ENCODE measurements at places on chromosomes 5 and 9. TPM values are rescaled to one million over a fixed set of nuclear protein-coding genes. Genes with fewer than 3 reads are reported as not detected.

- H3K4me3 ChIP-seq, result peak overlapping the region; percentile 17
- peak; percentile 67 for DNase-seq
- H3K4me1 ChIP-seq, result peaks cover 7% of the 10 kb centered on the region
- no peak overlapping the region for H3K27ac ChIP-seq
Measured at GRCh38 chr5:132272311-132273210, 15.1 kb downstream of the PDLIM4 start.

The RGMB gene
- total RNA-seq, result 22.9 TPM

The RLN2 gene
- total RNA-seq, result 1.3 TPM

The OBP2B gene
- total RNA-seq, result not detected

The PALM2AKAP2 gene
- total RNA-seq, result 26.2 TPM

The CD72 gene
- 4.5 TPM for total RNA-seq

DNA sequence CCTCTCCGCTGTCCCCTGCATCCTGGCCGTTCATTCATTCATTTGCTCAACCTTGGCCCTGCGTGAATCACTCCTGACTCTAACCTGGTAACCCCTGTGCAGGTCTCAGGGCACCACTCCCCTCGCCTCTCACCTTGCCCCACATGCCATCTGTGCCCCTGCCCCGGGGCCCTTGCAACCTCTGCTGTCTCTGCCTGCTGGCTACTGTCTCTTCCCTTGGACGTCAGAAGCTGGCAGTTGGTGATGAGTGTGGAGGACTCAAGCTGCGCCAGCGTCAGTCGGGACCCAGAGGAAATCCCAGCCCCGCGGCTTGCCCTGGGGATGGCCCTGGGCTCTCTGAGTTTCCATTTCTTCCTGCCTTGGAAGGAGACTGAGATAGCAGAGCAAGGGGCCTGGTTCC is 154.9 kb downstream of the OLFM1 start:
- H3K27me3 ChIP-seq, result peaks cover 24% of the 10 kb centered on the region
- DNase-seq, result peak; percentile 21
- no peak overlapping the region for H3K27ac ChIP-seq

The NUTM2G gene
- not detected for total RNA-seq

- no peak for DNase-seq
- no peaks in the 10 kb centered on the region for H3K36me3 ChIP-seq
Measured at GRCh38 chr9:19456996-19457692, 48.3 kb downstream of the ACER2 start.

The CCL27 gene
- not detected for total RNA-seq

GRCh38 chr5:73266176-73266738 is 93.3 kb downstream of the TMEM174 start:
- H3K4me1 ChIP-seq, result no peaks in the 10 kb centered on the region
- H3K27me3 ChIP-seq, result peaks cover 6% of the 10 kb centered on the region
- no peak for DNase-seq
- H3K27ac ChIP-seq, result no peak overlapping the region
- no peaks in the 10 kb centered on the region for H3K36me3 ChIP-seq

- no peaks in the 10 kb centered on the region for H3K4me1 ChIP-seq
- no peaks in the 10 kb centered on the region for H3K36me3 ChIP-seq
- H3K27me3 ChIP-seq, result no peaks in the 10 kb centered on the region
- no peak for DNase-seq
- no peak overlapping the region for H3K4me3 ChIP-seq
Measured at GRCh38 chr9:26169708-26170107, 491.5 kb upstream of the TUSC1 start.

The FOXD4L4 gene
- total RNA-seq, result 0.77 TPM

Data from lower lobe of right lung (tissue), 2 donors.